Activated CD8-positive, alpha-beta memory T cell treated with anti-CD3 and anti-CD28 coated beads for 24 hours (primary cell): ENCODE measurements at places on chromosomes 3 and 15.

- no peak for DNase-seq
Measured at GRCh38 chr3:24503616-24504113, 9.0 kb upstream of the THRB start.

GRCh38 chr15:71171195-71171594 lies 55.9 kb downstream of the THSD4 start:
- DNase-seq = no peak

DNA sequence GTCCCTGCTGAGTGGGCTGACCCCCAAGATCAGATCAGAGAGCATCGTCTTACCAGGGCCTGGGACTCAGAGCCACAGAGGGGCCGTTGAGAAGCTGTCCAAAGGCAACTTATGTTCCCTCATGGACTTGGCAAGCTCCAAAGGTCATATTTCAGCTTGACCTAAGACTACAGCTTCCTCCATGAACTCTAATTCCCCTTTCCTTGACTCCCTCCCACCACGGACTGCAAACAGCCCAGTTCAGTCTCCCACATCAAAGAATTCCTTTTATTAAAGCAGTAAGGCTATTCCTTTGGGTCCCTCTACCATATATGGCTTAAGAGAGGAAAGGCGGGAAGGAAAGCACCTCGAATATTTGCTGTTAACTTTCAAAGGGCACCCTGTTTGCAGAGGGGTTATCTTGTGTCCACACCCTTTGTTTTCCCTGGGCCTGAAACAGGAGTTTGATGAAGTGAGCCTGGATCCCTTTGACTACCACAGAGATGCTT lies 146.1 kb upstream of the THBS1 start:
- DNase-seq = no peak

- DNase-seq = no peak
Measured at GRCh38 chr15:63196842-63197241, 7.4 kb downstream of the RAB8B start.

DNA sequence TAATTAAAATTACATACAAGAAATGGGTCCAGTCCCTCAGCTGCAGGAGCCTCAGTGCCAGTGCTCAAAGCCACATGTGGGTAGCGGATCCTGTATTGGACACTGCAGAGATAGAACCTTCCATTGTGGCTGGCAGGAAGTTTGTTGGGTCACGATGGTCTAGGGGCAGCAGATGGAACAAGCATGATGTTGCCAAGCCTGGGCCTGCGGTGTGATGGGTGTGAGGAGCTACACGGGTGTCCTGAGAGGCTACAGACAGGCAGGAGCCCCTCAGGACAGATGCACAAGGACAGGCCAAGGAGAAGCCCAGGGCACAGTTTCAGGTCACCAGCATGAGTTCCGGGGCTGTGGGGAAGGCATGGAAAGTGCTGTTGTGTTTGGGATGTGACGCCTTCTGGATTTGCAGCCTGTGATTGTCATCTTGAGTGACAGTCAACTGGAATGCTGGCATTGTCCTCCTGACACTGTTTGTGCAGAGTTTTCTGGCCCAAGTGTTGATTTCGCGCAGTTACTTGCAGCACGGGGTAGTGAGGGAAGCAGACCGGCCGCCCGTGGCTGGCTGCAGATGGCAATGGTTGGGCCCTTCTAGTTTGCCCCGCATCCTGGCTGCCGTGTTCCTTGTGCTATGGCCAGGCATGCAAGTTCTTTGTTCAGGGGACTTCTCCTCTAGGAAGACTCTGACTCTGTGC lies 177.1 kb downstream of the NSMCE3 start:
- DNase-seq = no peak

- DNase-seq = no peak
Measured at GRCh38 chr3:182246870-182247269, 535.1 kb downstream of the SOX2 start.

DNA sequence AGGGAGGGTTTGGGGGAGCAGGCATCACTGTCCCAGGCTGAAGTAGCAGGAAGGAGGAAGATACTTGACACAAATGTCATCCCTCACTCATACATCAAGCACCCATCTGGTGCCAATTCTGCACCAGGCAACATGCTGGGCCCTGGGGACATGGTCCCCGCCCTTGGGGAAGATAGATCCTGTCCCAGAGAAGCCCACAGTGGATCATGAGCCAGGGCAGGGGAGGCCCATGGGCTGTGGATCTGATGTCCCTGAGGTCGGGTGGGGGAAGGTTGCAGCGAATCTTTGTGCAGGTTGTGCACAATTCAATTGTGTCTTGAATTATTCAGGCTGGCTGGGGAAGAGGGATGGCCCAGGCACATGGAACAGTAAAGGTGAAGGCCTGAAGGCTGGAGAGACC lies 6.4 kb upstream of the CCDC33 start:
- no peak for DNase-seq

GRCh38 chr3:111652492-111653180 lies 57.5 kb upstream of the ZBED2 start:
- DNase-seq = no peak

DNA sequence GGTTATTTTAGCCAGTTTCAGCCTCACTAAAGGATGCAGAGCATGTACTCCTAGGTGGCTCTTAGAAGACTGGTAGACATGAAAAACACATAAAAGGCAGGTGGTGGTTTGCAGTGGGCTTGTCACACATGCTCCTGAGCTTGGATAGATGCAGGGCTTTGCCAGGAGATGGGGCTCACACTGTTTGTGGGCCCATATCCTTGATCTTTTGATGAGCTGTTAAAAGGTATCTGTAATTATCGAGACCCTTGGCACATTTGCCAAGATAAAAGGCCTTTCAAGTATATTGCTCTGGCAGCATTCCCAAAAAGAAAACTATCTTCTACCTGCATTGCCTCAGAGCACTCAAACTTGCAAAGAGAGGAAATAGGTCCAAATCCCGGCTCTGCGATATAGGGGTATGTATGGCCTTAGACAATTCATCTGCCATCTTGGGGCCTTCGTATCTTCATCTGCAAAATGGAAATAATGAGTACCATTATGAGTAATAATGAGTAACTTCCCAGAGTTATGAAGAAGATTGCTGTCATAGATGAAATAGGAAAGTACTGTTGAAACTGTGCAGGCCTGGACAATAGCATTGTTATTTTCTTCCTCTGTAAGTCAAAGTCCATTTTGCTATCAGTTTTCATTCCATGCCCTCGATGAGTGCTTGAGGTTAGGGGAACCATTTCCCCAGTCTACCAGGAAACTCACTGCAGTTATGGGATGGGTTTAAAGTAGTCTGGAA lies 172.7 kb downstream of the SYNPR start:
- DNase-seq = no peak
